ENCODE measurements at places on chromosomes 4 and X. TPM values are rescaled to one million over a fixed set of nuclear protein-coding genes. Genes with fewer than 3 reads are reported as not detected.
A peak's percentile ranks its signal among the peaks of the same experiment; 100 is the strongest.

DNA sequence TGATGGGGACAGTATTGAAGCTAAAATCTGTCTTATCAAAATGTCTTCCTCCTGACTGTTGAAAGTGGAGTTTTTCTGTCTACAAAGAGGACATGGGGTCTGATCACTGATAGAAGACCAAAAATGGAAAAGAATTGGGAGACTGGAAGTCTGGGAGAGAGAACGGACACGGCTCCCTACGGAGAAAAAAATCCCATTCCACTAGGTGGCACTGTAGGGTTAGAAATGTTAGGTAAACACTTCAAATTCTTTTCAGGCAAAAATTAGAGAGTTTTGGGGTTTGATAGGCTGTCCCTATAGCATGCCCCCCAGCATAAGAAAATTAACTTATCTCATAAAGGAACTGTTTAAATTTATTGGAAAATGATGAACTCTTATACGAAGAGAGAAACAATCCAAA is 200.5 kb downstream of the FAM133A start:
- DNase-seq, result no peak

GRCh38 chr4:88995874-88996273 is 61.1 kb downstream of the FAM13A start:
- no peak for DNase-seq

Gene DGAT2L6
- polyA plus RNA-seq, result not detected

GRCh38 chr4:161583549-161583948 is 580.3 kb downstream of the FSTL5 start:
- DNase-seq, result no peak

- no peak for DNase-seq
Measured at GRCh38 chr4:184790826-184791225, 34.9 kb downstream of the ACSL1 start.

DNA sequence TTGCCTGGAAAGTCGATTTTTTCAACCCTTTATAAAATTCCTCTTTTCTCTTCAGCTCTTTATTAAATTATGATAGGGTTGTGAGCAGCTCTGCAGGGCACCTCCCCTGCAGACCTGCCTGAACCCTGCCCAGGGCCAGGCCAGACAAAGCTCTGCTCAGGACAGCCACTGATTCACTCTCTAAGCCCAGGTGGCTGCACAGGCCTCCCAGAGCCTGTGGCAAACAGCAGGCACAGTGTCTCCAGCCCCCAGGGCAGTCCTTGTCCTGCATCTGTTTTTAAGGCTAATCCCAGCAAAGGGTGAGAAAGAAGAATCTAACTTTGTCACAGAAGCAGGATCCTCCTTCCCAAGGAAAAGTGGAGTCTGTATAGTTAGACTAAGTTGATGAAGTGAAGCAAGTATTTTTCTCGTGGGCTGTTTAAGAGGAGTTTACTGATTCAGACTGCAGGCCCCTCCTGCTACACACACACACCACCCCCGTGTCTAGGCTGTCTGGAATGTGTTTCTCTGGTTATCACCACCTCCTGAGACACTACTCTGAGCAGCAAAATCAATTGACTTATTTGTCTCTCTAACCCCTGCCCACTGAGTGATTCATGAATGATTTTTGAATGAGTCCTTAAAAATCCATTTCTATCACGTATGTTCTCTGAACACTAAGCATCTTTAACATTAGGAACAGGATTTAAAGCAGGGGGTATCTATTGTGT is 101.7 kb downstream of the CHIC2 start:
- no peak for DNase-seq

Gene MAGEA9B
- not detected for polyA plus RNA-seq

DNA sequence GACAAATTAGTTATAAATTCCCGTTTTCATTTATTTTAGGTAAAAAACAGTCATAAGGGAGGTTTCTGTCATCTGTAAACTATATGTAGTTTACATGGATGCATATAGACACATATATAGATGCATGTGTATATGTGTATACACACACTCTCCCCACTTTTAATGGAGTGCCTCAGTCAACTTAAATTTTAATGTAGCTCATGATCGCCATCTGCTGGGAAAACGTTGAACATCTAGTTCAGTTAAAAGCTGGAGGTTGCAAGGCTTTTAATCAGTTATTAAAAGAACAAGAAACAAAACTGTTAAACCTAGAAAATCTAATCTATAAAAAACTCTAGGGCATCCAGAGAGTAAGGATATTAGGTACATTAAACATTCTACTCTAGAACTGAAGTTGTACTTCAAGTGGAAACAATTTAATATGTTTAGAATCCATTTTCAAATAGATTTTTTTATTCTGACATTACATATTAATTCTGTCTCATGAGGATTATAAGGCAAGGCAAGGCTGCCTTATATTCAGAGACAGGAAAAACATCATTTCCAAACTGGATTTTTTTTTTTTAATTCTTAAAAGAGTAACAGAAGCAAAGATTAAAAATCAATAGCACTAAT is 122.6 kb downstream of the SHISA3 start:
- DNase-seq, result peak; percentile 19

Gene SPANXN2
- polyA plus RNA-seq, result not detected

Gene HTRA3
- polyA plus RNA-seq, result not detected

Gene RP2
- polyA plus RNA-seq, result 9.7 TPM
